ENCODE measurements at places on chromosomes 6 and 20.

GRCh38 chr6:38187811-38188590, 368.5 kb downstream of the ZFAND3 start:
- DNase-seq: no peak

GRCh38 chr6:71430018-71430417, 141.4 kb downstream of the OGFRL1 start:
- no peak for DNase-seq

GRCh38 chr6:4637691-4638433, 138.3 kb upstream of the CDYL start:
- DNase-seq: peak; percentile 1

DNA sequence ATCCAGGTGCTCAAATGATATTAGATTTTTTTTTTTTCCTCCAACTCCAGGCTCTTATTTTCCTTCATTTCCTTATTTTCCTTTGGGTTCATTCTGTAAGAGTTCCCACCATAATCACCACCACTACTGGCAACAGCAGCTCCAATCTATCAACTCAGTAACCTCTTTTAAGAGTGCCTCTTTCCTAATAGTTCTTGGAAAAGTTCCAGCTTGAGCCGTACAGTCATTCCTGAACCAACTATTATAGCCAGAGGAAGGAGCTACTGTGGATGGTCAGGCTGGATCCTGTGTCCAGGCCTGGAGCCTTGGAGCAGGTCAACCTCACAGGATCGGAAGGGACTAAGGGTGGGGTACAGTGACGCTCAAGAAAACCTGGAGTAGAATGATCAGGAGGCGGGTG, 4.2 kb upstream of the ANGPT4 start:
- DNase-seq: no peak

GRCh38 chr6:160133441-160134336, 12.1 kb downstream of the SLC22A1 start:
- no peak for DNase-seq

DNA sequence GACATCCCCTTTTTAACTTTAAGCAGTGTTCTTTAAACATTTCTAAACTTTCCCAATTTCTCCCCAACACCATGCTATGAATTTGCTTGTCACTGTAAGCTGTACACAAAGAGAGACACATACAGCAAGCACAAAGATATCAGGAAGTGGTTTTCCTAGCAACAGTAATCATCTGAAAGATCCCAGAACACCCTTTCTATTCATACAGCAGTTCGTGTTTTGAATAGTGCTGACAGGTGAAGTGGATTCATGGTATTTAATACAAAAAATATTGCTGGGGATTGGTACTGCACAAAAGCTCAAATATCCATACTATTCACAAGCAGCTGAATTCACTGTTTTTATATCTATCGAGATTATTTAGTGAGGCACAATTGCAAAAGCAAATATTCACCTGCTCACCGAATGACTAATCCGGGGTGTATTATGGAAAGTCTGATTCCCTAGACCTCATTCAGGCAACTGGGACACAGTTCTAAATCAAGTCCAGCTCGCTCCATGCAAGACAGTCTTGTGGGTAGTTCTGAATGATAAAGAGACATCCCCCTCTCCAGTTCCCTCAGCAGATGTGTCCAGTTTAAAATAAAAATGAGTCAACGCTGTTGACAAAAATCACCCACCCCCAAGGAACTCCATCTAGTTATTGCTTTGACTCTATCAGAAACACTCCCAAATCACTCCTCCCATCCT, 107.1 kb upstream of the TSHZ2 start:
- DNase-seq: no peak

DNA sequence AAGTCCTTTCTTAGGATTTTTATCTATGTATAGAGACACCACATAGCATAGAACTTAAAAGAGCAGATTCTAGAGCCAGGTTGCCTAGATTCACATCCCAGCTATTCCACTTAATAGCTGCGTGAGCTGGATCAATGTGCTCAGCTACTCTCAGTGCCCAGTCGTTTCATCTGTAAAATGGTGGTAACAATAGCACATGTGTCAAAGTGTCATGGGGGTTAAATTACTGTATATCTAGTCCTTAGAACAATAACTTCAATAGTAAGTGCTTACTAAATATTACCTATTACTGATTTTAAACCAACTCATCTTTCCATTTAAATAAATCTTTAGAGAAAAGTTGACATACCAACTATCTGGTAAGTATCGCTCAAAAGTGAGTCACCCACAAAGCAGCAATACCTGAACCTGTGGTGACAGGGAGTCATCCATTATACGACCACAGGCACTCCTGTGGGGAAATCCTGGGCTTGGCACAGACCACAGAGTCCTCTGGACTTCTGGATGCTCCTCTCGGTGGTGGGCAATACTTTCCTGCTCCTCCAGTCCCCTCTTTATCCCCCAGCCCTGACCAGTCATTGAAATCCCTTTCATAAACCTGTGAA, 154.8 kb downstream of the PDSS2 start:
- no peak for DNase-seq

- no peak for DNase-seq
Measured at GRCh38 chr6:108588586-108588985, 27.9 kb downstream of the FOXO3 start.

GRCh38 chr6:167843023-167843422, 16.3 kb downstream of the AFDN start:
- DNase-seq: no peak

DNA sequence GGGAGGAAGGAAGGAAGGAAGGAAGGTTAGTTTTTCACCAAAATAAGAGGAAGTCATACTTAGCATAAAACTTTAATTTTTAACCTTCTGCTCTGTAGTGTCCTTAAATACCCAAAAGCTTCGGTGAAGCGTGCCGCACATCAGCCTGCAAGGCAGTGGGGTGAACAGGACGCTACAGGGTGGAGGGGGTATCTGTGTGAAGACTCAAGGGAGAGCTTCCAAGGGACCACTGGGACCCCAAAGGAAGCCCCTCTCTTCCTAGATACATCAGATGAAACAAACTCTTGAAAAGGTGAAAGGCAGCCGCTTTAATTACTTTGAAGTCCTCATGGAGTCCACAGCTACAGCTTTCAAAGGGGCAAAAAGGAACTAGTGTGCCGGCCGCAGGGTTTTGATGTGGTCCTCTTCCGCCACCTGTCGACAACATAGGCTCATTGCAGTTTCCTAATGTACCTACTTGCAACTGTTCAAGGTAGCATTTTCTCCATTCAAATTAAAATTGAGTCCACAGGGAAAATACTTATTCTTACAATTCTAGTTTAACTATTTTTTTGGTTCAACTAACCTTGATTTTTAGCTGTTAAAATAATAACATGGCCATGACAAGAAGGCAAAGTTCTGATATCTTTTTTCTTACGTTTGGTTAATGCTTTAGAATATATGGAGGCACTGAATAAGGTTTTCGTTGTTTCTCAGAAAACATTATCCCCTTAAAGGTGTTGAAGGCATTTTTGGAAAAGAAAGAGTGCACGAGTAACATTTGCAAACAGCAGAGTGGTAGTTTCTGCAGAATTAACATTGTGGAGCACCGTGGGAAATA, 135.0 kb upstream of the RIPOR2 start:
- peak; percentile 48 for DNase-seq

DNA sequence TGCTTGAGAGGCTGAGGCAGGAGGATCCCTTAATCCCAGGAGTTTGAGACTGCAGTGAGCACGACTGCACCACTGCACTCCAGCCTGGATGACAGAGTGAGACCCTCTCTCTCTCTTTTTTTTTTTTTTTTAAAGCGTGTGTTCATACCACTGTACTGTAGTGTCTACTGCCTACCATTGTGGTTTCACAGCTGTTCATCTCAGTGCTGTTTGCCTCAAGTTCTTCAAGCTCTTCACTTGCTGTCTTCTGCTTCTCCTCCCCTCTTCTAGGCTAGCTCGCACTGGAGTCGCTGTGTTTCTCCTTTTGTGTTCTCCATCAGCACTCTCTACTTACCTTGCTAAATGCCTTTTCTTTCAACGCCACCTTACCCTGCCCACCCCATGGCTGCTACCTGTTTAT, 7.4 kb downstream of the FOXO3 start:
- no peak for DNase-seq

DNA sequence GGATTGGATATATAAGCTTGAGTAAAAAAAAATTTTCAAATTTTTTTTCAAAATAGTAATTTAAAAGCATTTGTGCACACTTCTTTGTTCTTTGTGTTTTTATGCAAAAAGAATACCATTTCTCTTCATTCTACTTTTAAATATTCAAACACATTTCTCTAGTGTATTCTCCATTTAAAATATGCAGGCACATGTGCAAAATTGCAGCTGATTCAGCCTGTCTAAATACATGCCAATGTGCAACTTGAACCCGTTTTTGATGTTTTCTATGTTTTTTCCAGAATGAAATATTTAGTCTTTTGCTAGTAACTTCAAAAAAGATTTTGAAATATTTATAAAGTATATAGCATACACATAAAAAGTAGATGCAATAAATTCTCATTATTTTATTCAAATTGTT, 411.8 kb downstream of the MMUT start:
- no peak for DNase-seq

- DNase-seq: no peak
Measured at GRCh38 chr6:15287670-15288375, 42.0 kb downstream of the JARID2 start.

DNA sequence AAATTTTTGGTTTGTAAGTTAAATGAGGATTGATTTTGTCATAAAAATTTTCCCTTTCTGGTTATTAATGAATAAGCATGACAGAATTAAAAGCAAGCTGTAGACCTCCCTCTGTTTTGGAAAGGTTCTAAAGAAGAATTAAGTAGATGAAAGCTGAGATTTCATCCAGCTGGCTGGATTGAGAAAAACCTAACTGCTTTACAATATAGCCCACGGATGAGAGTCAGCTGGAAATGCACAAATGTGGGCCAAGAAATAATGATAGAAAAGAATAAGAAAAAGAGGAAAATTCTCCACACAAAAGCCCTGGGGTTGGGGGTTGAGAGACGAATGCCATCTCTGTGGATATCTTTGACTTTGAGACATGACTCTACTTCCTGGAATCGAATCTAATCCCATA, 631.6 kb downstream of the HDGFL1 start:
- DNase-seq: no peak

GRCh38 chr6:87378947-87379346, 28.8 kb upstream of the CFAP206 start:
- no peak for DNase-seq

GRCh38 chr6:36268478-36269275, 1.2 kb upstream of the PNPLA1 start:
- DNase-seq: no peak

DNA sequence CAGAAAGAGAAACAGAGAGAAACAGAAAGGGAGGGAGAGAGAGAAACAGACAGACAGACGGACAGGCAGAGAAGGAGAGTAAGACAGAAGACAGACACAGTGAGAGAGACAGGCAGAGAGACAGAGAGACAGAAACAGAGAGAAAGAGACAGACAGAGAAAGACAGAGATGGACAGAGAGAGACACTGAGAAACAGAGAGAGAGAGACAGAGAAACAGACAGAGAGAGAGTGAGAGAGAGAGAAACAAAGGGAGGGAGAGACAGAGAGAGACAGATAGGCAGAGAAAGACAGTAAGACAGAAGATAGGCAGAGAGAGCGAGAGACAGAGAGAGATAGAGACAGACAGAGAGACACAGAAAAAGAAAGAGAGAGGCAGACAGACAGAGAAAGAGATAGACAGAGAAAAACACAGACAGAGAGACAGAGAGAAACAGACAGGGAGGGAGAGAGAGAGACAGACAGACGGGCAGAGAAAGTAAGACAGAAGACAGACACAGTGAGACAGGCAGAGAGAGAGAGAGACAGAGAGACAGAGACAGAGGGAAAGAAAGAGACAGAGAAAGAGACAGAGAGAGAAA, 753.4 kb upstream of the DEFB115 start:
- no peak for DNase-seq

GRCh38 chr20:43993560-43993959, 78.9 kb downstream of the TOX2 start:
- no peak for DNase-seq

DNA sequence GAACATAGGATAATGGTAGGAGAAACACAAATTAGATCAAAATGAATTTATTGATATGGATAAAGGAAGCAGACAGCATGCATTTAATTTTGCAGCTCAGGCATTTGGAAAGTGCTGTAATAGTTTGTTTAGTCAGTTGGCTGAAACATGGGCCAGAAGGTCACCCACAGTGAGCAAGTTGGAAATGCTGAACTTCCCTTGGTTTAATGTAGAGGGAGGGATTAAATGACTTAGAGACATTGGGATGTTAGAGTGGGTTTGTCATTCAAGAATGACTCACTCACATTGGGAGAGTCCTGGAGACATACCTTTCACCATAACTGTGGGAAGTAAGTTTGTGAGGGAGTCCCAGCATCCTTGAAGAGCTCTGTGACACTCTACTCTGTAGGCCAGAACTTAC, 231.5 kb upstream of the PLCB4 start:
- no peak for DNase-seq

DNA sequence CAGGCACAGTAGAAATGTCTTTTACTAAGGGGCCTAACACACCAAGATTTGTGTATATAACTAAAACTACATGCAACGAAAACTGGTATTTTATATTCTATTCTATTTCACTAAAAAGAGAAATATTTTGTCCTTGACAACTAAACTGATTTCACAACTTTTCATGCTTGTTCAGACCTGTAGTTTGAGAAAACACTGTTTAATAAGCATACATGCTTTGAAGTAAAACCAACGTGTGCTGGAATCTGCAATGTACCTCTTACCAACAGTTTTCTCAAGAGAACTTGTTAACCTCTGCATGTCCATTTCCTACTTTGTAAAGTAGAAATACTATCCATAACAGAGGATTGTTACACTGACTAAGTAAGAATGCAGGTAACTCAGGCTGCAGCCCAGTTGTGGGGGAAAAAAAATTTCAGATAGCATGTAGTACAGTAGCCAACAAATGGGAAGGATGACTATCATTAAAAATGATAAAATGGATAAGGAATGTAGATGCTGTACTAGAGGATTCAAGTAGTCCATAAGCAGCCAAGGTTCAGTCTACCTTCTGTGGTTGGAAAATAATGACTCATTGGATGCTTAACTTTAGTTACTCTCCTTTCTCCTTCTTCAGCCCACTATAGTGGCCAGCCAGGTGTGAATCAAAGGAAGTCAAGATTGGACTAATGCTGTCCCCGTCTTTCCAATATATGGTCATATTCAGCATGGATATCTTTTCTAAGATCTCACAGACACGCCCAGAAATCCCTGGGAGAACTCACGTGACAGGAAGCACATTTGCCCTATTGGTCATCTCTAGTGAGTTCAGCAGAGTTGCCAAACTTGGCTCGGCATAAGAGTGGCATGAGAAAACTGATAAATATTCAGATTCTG, 65.2 kb downstream of the HFE start:
- no peak for DNase-seq
